ENCODE measurements at places on chromosomes 7 and 10.
A peak's percentile ranks its signal among the peaks of the same experiment; 100 is the strongest.

DNA sequence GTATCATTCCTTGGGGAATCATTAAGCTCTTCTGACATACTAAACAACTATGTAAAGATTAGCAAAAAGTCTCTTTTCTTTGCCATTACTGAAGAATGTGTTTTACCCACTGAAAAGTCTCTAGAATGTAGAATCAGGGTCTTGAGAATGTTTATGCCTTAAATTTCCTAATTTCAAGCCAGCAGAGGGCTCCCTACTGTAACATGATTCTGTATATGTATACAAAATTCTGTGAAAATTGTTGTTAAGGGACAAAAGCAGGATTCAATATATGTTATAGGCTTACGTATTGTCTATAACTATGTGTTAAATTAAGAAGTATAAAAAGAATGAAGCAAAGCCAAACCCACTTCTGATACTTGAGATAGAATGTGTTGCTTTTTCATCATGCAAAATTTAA lies 296.9 kb upstream of the DGKB start:
- peak; percentile 24 for DNase-seq

DNA sequence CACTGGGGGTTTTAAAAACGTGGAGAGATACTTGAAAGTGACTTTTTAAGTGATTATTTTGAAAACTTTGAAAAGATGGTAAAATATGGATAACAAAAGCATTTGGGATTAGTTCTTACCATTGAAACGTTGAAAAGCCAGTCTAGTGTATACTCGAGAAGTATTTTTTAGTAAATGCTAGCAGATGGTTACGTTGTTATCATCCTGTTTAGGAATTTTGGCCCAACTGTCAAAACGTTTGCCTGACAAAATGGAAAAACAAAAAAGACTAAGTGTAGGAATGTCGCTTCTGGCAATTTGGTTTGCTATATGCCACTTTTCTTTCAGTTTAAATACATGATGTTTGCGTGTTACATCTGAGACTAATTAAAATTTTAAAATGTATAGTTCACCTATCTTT lies 1.2 kb downstream of the RBM33 start:
- no peak for DNase-seq

GRCh38 chr10:58642916-58643428 lies 130.3 kb downstream of the BICC1 start:
- DNase-seq, result no peak

- no peak for DNase-seq
Measured at GRCh38 chr10:8133146-8133545, 78.7 kb downstream of the GATA3 start.

DNA sequence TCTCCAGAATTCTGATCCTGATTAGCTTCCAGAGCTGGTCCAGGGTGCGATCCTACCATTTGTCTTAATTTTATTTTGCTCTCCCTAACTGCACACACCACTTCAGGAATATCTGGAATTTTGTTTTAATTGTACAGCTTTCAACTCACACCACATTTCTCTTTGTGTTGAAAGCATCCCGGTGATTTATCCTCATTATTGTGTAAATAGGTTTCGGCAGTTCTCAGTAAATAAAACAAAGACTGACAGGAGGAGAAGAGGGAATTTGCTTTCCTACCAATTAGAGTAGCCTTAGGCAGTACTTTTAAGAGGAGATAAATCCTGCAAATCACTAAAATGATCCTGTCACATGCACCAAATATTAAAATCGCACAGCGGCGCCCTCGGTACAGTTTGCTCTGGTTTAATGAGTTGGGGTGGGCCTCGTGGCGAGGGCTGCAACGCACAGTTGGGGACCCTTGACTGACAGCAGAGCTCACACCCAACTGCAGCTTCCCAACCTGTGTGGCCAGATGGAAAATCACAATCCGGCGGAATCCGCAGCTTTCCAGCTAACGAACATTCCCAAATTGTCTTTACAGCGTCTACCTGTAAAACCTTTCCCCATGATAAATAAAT lies 62.6 kb downstream of the EBF3 start:
- no peak for DNase-seq

- no peak for DNase-seq
Measured at GRCh38 chr7:4500812-4501211, 181.3 kb upstream of the FOXK1 start.

- DNase-seq, result no peak
Measured at GRCh38 chr7:143012001-143012400, 14.9 kb downstream of the OR9A2 start.

DNA sequence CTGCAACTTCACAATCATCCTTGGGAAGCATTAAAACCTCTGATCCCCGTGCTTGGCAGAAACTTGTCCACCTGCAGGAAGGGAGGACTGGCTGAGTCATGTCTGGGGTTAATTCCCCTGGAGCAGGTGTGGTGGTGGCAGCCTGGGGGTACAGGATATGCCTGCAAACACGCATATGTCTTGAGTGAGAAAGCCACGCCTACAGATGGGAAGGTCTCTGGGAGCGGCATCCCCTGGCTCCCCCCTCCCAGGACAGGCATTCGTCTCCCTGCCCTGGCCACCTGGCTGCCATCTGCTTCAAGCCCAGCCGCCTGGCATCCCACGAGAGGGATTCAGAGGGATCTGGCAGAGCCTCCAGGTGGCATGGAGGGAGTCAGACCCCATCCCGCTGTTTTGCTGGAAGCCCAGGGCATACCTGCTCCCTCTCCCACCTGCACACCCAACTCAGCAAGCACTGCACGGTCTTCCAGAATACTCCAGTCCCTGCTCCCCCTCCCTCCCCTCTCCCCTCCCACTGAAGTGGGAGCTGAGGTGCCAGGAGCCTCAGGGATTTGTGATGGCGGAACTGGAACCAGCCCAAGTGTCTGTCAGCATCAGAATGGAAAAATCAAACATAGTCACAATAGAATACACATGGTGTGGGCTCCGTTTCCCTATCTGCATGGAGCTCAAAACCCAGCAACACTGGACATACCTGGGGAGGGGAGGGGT lies 61.0 kb downstream of the CAMK2B start:
- no peak for DNase-seq

GRCh38 chr10:61391281-61391680 lies 61.9 kb downstream of the TMEM26 start:
- DNase-seq, result no peak

- no peak for DNase-seq
Measured at GRCh38 chr10:94183666-94184264, 179.0 kb downstream of the NOC3L start.

GRCh38 chr10:35752469-35753461 lies 110.7 kb upstream of the FZD8 start:
- no peak for DNase-seq

DNA sequence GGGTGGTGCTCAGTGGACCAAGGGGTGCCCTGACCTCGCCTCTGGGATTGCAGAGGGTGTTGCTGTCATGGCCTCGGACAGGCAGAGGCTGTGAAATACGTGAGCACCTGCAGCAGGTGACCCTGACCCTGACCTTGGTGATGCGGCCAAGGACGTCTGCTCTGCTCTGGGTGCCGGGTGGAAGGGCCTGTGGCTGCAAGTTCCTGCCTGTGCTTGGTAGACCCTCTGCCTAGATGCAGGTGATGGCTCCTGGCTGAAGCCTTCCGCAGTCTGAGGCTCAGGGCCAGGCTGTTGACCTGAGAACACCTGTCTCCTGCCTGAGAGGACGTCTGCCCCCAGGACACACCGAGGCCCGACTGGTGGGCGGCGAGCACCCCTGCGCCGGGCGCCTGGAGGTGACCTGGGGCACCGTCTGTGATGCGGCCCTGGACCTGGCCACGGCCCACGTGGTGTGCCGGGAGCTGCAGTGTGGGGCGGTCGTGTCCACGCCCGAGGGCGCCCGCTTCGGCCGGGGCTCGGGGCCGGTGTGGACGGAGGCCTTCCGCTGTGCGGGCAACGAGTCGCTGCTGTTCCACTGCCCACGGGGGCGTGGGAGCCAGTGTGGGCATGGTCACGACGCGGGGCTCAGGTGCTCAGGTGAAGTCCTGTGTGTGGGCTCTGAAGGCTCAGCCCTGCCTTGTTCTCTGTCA lies 4.4 kb downstream of the SCART1 start:
- no peak for DNase-seq

DNA sequence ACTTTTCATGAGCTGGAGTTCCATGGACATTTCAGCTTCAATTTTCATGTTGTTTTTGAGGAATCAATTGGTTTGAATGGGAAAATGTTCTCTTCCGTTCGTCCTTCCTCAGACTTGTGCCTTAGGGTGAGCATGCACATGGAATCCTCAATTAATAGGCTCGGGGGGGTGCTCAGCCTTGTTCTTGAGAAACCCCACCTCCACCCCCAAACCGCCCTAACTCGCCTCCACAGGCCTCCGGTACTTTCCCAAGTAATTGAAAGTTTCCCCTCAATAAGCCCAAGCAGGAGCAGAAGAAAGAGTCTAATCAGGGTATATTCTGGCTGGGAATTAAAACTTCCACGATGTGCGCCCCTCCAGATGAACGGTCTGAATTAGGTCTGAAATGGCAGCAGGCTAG lies 945.2 kb downstream of the GRID1 start:
- DNase-seq, result no peak

GRCh38 chr7:15041226-15041625 lies 138.7 kb upstream of the DGKB start:
- DNase-seq, result no peak

DNA sequence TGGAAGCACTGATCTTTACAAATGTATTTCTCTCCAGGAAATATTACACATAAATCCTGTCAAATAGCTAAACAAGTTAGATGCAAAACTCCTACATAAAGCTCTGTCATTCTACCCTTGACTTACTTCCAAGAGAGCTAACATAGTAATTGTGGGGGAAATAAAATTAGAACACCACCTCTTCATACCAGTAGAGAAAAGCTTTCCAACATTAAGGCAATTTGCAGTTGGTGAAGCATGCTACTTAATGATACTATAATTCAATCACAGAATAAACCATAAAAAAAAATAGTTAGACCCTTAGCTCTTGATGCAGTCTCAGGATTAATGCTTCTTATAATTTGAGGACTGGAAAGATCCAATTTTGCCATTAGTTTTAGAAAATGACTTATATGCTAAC lies 35.2 kb downstream of the SEMA3A start:
- DNase-seq, result no peak

- DNase-seq, result no peak
Measured at GRCh38 chr10:52313256-52313932, 687 bp upstream of the DKK1 start.

GRCh38 chr10:90480466-90480865 lies 377.4 kb downstream of the HTR7 start:
- no peak for DNase-seq

GRCh38 chr7:82389876-82390275 lies 53.7 kb downstream of the CACNA2D1 start:
- DNase-seq, result no peak

DNA sequence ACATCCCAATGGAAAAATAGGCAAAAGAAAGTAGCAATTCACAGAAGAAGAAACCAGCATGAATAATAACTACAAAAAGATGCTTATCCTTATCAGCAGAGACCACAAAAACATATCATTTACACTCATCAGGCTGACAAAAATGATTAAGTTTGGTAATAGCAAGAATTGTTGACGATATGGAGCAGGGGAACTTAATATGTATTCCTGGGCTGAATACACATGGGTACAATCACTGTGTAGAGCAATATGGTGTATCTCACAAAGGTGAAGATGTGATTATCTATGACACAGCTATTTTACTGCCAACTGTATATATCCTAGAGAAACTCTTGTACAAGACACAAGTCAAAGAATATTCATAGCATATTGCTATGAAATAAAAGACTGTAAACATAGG lies 141.8 kb upstream of the NOBOX start:
- no peak for DNase-seq

- peak; percentile 33 for DNase-seq
Measured at GRCh38 chr7:123797673-123798531, 47.1 kb upstream of the HYAL4 start.

DNA sequence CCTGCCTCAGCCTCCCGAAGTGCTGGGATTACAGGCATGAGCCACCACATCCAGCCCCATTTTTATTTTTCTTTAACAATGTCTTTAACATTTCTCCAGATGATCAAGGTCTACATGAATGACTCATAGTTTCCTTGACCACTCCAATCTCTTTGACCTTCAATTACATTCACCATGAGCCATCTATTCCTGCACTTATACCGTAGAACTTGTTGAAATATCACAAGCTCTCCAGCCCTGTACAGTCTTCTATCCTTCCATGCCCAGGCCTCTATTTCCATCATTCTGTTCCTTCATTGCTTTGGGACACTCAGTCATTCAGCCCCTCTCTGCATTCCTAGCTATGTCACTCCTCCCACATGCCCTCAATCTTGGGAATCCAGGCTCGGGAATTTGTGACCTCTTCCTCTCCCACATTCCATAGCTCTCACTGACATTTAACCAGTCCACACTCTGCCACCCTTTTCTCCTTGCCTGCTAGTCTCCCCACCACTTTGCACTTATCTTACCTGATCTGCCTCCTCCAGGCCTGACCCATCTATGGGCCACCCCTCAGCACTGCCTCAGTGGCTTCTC lies 151.8 kb upstream of the STK17A start:
- peak; percentile 35 for DNase-seq

DNA sequence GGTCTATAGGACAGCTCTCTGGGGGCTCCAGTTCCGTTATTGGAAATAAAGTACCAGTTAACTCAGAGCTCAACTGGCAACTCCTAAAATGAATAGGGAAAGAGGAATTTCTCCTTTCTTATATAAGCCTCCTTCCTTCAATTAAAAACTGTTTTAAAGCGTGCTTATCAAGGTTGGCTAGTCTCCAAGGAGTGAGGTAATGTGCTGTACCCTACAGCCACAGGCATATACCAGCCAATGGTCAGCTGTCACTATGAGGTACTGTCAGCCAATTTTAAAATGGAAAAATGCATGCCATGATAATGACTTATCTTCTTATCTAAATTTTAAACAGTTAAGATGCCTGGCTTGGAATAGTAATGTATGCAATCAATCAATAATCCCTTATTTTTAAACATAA lies 76.2 kb downstream of the PLCE1 start:
- DNase-seq, result no peak

- no peak for DNase-seq
Measured at GRCh38 chr7:92331508-92331907, 85.7 kb downstream of the ANKIB1 start.

DNA sequence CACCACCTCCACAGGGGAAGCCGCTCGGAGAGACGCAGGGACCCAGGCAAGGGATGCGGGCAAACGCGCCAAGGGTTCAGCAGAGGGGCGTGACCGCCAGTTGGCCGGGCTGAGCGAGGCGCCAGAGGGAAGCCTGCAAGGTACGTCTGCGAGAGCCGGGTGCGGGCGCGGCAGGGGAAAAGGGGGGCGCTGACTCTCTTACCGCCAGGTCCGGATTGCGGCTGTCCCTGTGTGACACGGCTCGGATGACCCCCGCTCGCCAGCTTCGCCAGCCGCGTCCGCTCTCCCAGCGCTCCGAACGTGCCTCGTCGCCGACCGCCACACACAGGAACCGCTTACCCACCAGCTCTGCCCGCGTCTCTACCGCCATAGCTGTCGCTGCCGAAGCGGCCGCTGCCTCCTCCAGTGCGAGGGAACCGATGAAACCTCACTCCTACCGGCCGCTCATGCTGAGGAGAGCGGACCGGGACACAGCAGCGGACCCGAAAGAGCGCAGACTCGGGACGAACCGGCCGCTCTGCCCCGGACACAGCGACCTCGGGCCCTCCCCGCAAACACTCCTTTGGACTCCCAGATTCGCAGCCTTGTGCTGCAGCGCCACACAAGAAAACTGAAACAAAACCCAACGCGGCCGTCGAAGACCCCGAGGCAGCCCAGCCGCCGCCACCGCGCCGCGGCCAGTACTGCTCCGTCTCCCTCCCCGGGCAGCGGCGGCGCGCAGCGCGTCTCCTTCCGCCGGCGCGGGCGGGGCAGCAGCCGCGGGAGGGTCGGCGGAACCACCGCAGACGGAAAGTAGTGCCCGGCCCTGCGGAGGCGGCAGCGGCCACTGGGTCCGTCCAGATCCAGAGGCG lies at the start of gene JMJD1C:
TSS of gene JMJD1C (minus strand) at position 685 of the 851 bp plus-strand sequence. CDS start at position 370, 315 bp downstream.
- DNase-seq, result no peak

- DNase-seq, result no peak
Measured at GRCh38 chr7:43576241-43576640, 6.7 kb upstream of the STK17A start.
